Left ventricle myocardium inferior (tissue), 1 donor: ENCODE measurements at places on chromosomes 11 and 22. TPM values are rescaled to one million over a fixed set of nuclear protein-coding genes. Genes with fewer than 3 reads are reported as not detected.

GAS2L1 gene
- total RNA-seq = 22.4 TPM

SLC16A8 gene
- not detected for total RNA-seq

MYBPC3 gene
- 2,538 TPM for total RNA-seq

BIK gene
- total RNA-seq = 0.41 TPM

PRR5 gene
- 2.9 TPM for total RNA-seq

RGL4 gene
- total RNA-seq = not detected

SLC22A8 gene
- total RNA-seq = not detected

MRGPRF gene
- 3.9 TPM for total RNA-seq

MS4A4A gene
- 13.9 TPM for total RNA-seq

RFPL3 gene
- total RNA-seq = not detected

BAIAP2L2 gene
- total RNA-seq = 0.16 TPM

HEPACAM gene
- not detected for total RNA-seq

SCN4B gene
- total RNA-seq = 12.9 TPM

HEPHL1 gene
- not detected for total RNA-seq
